Activated CD4-positive, alpha-beta T cell treated with anti-CD3 and anti-CD28 coated beads for 24 hours (primary cell): ENCODE measurements at places on chromosomes 4 and X.
A peak's percentile ranks its signal among the peaks of the same experiment; 100 is the strongest.

DNA sequence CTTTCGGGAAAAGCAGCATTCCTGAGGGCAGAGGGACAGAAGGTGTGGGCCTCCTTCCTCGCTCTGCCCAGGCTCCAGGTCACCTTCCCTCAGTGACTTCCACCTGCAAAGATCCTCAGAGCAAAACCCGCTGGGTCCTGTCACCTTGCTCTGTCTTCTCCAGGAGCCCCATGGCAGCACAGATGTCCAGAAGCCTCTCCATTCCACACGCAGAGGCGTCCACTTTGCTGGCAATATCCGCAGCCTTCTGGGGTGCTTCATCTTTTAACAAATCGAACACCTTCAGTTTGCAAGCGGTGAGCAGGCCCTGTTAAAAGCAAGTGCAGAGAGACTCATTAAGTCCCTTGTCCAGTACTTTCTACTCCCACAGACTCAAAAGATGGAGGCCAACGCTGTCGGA, 27.3 kb downstream of the ASMTL start:
- DNase-seq, result no peak

- DNase-seq, result no peak
These were observed 7.2 kb downstream of the PIGA start for GRCh38 chrX:15328131-15328530.

GRCh38 chr4:145154573-145154972, 25.8 kb downstream of the OTUD4 start:
- no peak for DNase-seq

GRCh38 chr4:74357965-74358364, 7.0 kb upstream of the EREG start:
- DNase-seq, result no peak

DNA sequence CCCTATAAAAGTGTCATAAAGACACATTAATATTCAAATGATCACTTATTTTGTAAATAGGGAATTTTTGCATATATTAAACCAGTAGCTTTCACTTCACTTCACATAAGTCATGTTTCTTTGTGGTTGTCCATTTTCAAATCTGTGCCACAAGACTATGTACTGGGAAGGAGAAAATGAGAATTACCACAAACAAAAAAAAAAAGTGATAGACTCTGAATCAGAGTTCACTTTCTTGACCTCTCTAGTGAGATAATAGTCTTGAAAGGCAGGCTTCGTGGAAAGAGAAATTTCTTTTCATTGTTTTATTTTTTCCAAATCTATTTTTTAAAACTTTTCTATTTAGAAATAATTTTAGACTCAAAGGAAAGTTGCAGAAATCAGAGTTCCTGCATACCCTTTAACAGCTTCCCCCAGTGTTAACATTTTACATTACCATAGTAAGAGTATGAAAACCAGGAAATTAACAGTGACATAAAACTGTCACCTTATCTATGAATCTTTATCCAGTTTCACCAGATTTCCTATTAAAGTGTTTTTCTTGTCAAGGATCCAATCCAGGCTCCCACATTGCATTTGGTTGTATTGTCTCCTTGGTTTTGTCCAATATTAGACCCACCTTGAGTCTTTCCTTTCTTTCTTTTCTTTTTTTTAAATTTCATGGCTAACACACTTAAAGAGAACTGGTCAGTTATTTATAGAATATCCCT, 215.4 kb upstream of the PGRMC2 start:
- no peak for DNase-seq

- no peak for DNase-seq
These were observed 673 bp downstream of the CNGA2 start for GRCh38 chrX:151735219-151735618.

DNA sequence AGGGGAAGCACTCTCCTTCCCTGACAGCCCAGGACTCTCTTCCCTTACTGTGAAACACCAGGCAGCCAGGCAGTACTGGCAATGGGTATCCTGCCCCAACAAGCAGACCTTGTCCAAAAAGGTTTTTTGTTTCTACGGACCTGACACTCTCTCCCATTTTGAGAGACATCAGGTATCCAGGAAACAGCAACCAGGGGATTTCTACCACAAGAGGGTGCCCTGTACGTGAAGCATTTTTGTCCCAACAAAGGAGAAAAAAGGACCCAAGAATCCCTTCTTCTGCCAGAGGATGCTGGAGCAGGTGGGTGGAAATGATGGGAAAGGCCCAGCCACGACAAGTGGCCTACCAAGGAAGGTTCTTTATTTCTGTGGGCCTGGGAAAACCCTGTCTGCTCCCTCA, 65.7 kb upstream of the FGF13 start:
- DNase-seq, result no peak

- DNase-seq, result peak; percentile 7
These were observed 104.1 kb downstream of the GPAT3 start for GRCh38 chr4:83639849-83640493.

DNA sequence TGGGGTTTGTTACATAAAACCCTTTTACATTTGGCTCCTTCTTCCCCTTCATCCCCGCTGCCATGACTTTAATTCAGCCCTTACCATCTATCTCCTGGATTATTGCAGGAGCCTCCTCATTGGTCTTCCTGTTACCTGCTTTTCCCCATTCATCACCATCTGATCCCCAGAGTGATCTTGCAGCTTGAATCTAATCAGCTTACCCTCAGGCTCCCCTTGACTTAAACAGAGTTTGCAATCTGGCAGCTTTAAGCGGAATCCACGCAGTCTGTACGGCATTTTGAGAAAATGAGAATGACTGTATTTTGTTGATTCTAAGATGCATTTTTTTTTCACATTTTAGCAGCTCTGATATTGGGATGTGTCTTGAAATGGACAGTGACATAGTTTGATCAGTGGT, 14.9 kb upstream of the PPEF1 start:
- no peak for DNase-seq

GRCh38 chr4:110344165-110344564, 131.8 kb upstream of the ENPEP start:
- DNase-seq, result no peak

GRCh38 chr4:56181140-56181953, 205.9 kb downstream of the AASDH start:
- no peak for DNase-seq

DNA sequence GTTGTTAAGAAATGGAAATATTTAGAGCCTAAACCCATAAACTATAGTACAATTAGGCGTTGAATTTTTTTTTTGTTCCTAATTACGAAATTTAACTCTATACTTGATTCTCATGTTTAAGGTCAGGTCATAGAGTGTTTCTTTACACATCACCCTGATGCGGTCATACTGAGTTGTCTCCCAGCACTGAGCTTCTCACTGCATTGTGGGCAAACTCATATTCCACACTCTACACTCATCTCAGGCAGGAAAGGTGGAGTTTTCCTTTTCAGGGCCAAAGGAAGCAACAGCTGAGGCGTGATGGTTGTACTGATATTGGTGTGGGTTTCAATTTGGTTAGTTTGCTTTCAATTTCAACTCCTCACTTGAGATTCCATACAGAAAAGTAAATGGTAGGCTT, 75.4 kb downstream of the FAT4 start:
- no peak for DNase-seq

DNA sequence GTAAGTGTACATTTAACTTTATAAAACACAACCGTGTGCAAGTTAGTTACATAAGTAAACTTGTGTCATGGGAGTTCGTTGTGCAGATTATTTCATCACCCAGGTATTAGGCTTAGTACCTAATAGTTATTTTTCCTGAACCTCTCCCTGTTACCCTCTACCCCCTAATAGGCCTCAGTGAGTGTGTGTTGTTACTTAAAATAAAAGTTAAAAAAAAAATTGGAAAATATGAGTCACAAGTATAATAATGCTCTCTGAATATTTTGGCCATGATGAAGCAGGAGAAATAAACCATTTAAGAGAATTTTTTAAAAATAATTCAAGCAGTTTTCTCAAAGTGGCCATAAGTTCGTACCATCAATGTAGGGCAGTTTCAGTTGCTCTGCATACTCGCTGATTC, 105.1 kb upstream of the GRID2 start:
- DNase-seq, result no peak

- DNase-seq, result no peak
These were observed at the start of gene NPY5R for GRCh38 chr4:163343604-163344146. Gene NPY5R, plus strand, starts transcription at chr4:163343892. Its CDS starts 6,382 bp downstream, at chr4:163350274.

- DNase-seq, result no peak
These were observed 92.5 kb upstream of the TEX13D start for GRCh38 chrX:124239911-124240310.

DNA sequence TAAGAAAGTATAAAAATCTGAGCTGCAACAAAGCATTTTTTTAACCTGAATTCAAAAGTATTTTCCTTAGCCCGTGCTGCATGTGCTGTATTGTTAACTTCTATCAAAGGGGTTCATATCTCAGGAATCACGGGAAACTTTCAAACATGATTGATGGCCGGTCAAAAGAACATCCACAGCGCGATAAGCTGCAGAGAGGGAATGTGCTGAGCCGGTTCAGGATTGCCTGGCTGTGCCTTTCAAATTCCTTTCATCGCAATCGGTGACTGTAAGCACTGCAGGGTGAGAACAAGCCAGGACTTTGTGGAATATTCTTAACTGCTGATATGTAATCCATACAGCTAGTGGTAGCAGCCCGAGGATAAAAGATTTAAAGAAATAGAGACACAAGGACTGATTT, 210.9 kb upstream of the NOCT start:
- DNase-seq, result no peak

- DNase-seq, result no peak
These were observed 66.0 kb downstream of the CAMK2D start for GRCh38 chr4:113695328-113696169.

DNA sequence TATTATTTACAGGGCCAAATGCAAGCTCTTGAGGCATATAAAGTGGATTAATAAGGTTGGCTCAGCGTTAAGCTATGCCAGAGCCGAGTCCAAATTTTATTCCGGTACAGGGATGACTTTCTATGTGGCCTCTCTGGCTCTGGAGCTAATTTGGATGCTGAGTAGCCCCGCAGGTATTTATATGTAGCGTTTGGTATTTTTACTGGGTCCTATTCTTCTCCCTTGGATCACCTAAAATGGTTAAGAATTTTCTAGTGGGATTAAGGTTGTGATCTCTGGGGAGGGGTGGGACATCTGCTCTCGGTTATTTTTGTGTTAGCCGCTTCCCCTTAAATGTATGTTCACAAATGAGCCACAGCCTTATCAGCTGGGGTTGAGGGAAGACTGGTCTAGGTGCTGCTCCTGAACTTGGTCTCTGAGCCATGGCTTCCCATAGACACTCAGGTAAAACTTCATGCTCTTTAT, 49.4 kb downstream of the FHL1 start:
- DNase-seq, result no peak

GRCh38 chr4:56681853-56682525, 893 bp upstream of the HOPX start:
- DNase-seq, result no peak

DNA sequence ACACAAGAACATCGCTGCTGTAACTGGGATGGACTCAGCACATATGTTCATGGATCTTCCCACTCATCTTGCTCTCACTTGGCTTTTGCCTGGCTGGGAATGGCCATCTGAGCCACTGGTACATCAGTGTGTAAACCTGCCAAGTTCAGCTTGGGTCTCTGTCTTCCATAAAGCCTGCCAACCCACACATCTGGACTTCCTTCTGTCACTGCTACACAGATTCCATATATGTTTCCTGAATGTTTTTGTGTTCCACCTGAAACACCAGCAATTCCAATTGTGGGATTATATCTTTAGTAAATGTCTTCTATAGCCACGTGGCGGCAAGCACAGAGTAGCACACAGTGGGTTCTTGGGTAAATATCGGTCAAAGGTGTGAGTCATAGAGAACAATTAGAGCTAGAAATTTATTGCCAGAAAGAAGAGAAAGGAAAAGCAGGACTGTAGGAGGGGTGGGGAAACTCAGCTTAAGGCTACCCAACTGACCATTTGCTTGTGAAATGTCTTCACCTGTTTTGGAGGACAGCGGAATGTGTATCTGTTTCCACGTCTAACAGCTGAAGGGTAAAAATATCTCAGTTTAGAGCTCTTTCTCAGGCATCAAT, 125.9 kb downstream of the MFAP3L start:
- no peak for DNase-seq

- DNase-seq, result no peak
These were observed 176.4 kb downstream of the IL1RAPL2 start for GRCh38 chrX:104742355-104742754.

GRCh38 chr4:110134269-110134869, 64.0 kb downstream of the ELOVL6 start:
- DNase-seq, result no peak

GRCh38 chrX:109936114-109936513, 66.8 kb upstream of the TMEM164 start:
- no peak for DNase-seq

GRCh38 chr4:184380707-184381106, 93.6 kb downstream of the IRF2 start:
- DNase-seq, result no peak

GRCh38 chr4:70619778-70620177, 8.8 kb upstream of the ENAM start:
- DNase-seq, result no peak

DNA sequence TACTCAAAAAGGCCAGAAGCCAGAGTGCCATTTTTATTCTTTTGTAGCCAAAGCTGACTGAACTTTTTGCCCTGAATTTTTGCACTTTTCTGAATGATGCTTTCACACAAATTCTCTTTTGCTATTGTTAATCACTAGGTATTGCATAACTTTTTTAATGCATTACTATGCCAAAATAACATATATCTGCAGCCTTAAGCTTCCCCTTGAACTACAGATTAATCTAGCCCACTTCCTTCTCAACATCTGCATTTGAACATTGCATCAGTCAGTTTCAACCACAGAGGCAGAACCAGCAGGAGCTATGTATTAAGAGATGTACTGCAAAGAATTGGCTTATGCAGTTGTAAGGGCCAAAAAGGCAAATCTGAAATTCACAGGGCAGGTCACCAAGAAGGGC, 197.6 kb upstream of the GYPA start:
- DNase-seq, result no peak

- no peak for DNase-seq
These were observed 146.8 kb upstream of the USP9X start for GRCh38 chrX:40938423-40938822.

GRCh38 chr4:139954512-139954911, 199.5 kb downstream of the MAML3 start:
- no peak for DNase-seq

GRCh38 chrX:68571292-68571609, 72.4 kb downstream of the YIPF6 start:
- no peak for DNase-seq

DNA sequence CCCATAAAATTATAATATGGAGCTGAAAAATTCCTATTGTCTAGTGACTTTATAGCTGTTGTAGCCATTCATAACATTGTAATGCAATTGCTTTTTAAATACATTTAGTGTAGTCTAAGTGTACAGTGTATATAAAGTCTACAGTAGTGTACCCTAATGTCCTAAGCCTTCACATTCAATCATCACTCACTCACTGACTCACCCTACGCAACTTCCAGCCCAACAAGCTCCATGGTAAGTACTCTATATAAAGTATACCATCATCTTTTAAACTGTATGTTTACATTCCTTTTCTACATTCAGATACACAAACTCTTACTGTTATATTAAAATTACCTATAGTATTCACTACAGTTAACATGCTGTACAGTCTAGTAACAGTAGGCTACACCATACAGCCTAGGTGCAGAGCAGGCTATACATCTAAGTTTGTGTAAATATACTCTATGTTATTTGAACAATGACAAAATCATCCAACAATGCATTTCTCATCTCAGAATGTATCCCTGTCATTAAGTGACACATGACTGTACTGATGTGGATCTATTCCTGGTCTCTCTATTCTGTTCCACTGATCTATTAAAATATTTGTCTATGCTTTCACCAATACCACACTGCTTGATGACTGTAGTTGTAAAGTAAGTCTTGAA, 33.7 kb downstream of the CLOCK start:
- no peak for DNase-seq

- DNase-seq, result peak; percentile 0
These were observed 53.9 kb upstream of the HEPH start for GRCh38 chrX:66110112-66110511.

GRCh38 chrX:46340696-46341095, 204.5 kb downstream of the ZNF674 start:
- no peak for DNase-seq
